ENCODE measurements at places on chromosomes 16 and 17. TPM values are rescaled to one million over a fixed set of nuclear protein-coding genes. Genes with fewer than 3 reads are reported as not detected.
A peak's percentile ranks its signal among the peaks of the same experiment; 100 is the strongest.

DNA sequence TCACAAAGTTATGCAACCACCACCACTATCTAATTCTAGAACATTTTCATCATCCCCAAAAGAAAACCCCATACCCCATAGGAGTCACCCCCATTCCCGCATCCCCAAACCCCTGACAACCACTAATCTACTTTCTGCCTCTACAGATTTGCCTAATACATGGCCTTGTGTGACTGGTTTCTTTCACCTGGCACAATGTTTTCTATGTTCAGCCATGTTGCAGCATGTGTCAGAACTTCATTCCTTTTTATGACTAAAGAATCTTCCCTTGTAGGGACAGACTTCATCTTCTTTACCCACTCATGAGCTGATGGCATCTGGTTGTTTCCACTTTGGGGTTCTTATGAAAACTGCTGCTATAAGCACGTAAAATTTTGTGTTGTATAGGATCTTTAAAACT is 34.6 kb downstream of the CYTH1 start:
- DNase-seq = no peak
- H3K4me3 ChIP-seq = no peak overlapping the region
- no peak overlapping the region for H3K27ac ChIP-seq

GRCh38 chr17:44919411-44919810 is 4.1 kb upstream of the GFAP start:
- no peaks in the 10 kb centered on the region for H3K27me3 ChIP-seq
- no peaks in the 10 kb centered on the region for H3K36me3 ChIP-seq
- no peak for DNase-seq
- H3K27ac ChIP-seq = no peak overlapping the region
- peaks cover 6% of the 10 kb centered on the region for H3K4me1 ChIP-seq

DNA sequence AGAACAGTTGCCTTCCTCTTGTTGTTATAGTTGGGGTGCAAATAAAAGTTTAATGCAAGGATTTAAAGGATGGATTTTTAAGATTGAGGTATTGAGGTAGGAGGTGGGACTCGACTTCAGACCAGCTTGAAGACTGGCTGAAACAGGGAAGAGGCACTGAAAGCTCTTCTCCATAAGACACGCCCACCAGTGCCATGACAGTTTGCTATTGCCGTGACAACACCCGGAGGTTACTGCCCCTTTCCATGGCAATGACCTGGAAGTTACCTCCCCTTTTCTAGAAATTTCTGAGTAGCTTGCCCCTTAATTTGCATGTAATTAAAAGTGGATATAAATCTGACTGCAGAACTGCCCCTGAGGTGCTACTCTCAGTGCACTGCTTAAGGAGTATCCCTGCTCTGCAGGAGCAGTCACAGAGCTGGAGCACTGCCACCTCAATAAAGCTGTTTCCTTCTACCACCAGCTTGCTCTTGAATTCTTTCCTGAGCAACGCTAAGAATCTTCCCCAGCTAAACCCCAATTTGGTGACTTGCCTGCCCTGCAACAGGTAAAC is 122.6 kb downstream of the SHISA6 start:
- H3K27ac ChIP-seq = no peak overlapping the region
- H3K27me3 ChIP-seq = no peaks in the 10 kb centered on the region
- no peak overlapping the region for H3K4me3 ChIP-seq
- no peaks in the 10 kb centered on the region for H3K4me1 ChIP-seq
- no peaks in the 10 kb centered on the region for H3K36me3 ChIP-seq
- no peak for DNase-seq

DNA sequence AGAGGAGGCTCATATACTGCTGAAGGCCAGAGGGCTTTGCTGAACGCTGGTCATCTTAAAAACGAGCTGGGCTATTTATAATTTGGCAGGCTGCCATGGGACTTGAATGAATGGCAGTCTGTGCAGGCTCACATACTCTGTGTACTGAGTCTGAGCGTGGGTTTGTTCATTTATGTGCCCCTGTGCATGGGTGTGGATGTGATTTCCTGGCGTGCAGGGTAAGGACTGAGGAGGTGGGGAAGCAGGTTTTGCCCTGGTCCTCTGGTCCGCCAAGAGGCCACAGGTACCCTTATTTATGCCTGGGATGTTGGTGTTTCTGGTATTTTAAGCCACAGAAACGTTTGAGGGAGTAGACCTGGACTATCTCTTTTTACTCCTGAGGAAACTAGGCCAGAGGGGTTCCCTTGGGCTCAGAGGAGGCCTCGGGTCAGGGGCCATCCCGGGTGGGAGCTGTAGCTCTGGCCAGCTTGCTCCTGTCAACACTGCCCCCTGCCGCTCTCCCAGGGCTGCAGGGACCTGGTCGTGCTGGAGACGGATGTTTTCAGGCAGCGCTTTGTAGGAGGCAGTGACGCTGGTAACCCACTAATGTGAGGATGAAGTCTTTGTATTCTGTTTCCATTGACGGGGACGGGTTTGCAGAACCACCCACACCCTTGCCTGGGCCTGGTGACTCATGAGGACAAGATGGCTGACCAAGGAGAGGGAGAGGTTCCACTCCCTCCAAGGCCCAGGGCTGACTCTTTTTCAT is 184.4 kb downstream of the MSI2 start:
- H3K4me3 ChIP-seq = no peak overlapping the region
- 0 out of 2 replicates have a peak overlapping the region, but pooled peaks have one; percentile 4 for H3K27ac ChIP-seq
- no peaks in the 10 kb centered on the region for H3K36me3 ChIP-seq

DNA sequence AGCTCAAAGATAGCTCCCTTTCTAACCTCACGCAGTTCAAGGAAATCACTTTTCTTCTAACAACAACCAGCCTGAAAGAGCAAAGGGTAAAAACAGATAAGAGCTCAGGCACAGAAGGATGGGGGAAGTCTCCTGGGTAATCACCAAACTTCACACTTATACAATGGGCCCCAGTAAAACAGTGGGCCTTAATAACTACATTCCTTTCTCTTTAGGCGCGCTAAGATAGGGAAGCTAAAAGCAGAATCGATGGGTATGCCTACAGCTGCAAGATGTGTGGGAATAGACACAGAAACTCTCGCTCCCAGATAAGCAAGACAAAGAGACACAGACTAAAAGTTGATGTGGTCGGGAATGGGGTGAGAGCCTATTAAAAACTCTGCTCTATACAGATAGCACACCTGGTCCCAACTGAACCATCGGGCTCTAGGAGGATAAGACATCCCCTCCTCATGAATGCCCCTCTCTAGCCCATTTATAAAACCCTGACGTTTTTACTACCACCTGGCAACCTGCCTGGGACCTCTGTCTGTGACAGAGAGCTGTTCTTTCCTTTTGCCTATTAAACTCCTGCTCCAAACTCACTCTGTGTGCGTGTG is 826 bp downstream of the LYZL6 start:
- no peak overlapping the region for H3K4me3 ChIP-seq
- H3K27ac ChIP-seq = no peak overlapping the region
- no peak for DNase-seq

DNA sequence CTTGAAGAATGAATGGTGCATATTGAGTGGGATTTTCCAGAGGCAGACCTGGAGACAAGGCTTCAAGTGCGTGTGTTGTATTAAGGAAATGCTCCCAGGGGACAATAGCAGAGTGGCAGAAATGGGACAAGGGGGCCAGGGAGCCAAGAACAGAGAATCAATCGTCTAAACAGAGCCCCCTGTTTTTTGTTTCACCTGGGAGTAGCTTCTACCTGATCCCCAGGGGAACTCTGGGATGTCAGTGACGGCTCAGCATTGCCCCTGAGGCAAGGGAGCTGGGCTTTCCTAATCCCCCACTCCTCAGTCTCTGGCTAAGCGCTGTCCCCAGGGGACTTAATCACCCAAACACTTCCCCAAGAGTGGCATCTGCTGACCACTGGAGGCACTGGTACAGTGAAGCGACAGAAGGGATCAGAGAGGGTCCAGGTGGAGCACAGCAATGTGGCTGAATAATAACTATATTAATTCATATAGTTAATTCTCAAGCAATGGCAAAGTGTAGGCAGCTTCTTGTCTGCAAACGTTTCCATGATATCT is 35.7 kb upstream of the C16orf78 start:
- no peak overlapping the region for H3K27ac ChIP-seq
- H3K4me1 ChIP-seq = peaks cover 4% of the 10 kb centered on the region
- DNase-seq = peak; percentile 37
- no peaks in the 10 kb centered on the region for H3K36me3 ChIP-seq
- H3K27me3 ChIP-seq = no peaks in the 10 kb centered on the region
- H3K4me3 ChIP-seq = no peak overlapping the region

GRCh38 chr17:48051706-48052486 is 3.7 kb downstream of the NFE2L1 start:
- DNase-seq = no peak
- no peak overlapping the region for H3K4me3 ChIP-seq
- H3K4me1 ChIP-seq = peaks cover 38% of the 10 kb centered on the region
- peaks cover 32% of the 10 kb centered on the region for H3K36me3 ChIP-seq

- no peaks in the 10 kb centered on the region for H3K36me3 ChIP-seq
- peaks cover 2% of the 10 kb centered on the region for H3K4me1 ChIP-seq
Observed at GRCh38 chr16:72788269-72788809, 259.6 kb downstream of the ZFHX3 start.

- peak overlapping the region; percentile 82 for H3K4me3 ChIP-seq
- H3K27me3 ChIP-seq = no peaks in the 10 kb centered on the region
- peaks cover 16% of the 10 kb centered on the region for H3K4me1 ChIP-seq
- no peaks in the 10 kb centered on the region for H3K36me3 ChIP-seq
- H3K27ac ChIP-seq = peak overlapping the region; percentile 92
Observed at GRCh38 chr16:526181-527014, 1.1 kb upstream of the CAPN15 start.

- H3K27me3 ChIP-seq = no peaks in the 10 kb centered on the region
- H3K36me3 ChIP-seq = no peaks in the 10 kb centered on the region
- H3K4me1 ChIP-seq = no peaks in the 10 kb centered on the region
- no peak for DNase-seq
- no peak overlapping the region for H3K27ac ChIP-seq
- no peak overlapping the region for H3K4me3 ChIP-seq
Observed at GRCh38 chr17:67679721-67680120, 38.0 kb upstream of the NOL11 start.

DNA sequence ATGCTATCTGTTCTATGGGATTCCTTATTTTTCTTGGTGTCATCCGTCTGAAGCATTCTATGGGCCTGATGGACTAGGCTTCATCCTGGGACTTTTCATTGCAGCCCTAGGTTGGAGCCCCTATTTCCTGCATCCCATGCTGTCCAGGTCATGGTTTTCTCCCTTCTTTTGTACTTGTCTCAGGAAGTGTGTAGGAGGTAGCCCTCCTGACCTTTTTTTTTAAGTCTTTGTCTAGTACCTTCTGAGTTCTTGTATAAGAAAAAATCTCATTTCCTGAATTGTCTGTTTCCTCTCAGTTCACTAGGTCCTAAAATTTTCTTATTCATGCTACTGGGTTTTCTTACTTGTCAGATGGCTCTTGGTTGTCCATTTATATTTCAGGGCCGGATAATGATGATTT is 6.0 kb downstream of the NDEL1 start:
- no peaks in the 10 kb centered on the region for H3K27me3 ChIP-seq
- H3K4me1 ChIP-seq = peaks cover 2% of the 10 kb centered on the region
- H3K4me3 ChIP-seq = no peak overlapping the region
- no peak for DNase-seq
- no peaks in the 10 kb centered on the region for H3K36me3 ChIP-seq
- H3K27ac ChIP-seq = no peak overlapping the region

- peaks cover 18% of the 10 kb centered on the region for H3K27me3 ChIP-seq
- peak overlapping the region; percentile 41 for H3K4me3 ChIP-seq
- H3K36me3 ChIP-seq = no peaks in the 10 kb centered on the region
- peaks cover 8% of the 10 kb centered on the region for H3K4me1 ChIP-seq
- DNase-seq = no peak
Observed at GRCh38 chr17:8062807-8063483, 24.1 kb downstream of the ALOX15B start.

DNA sequence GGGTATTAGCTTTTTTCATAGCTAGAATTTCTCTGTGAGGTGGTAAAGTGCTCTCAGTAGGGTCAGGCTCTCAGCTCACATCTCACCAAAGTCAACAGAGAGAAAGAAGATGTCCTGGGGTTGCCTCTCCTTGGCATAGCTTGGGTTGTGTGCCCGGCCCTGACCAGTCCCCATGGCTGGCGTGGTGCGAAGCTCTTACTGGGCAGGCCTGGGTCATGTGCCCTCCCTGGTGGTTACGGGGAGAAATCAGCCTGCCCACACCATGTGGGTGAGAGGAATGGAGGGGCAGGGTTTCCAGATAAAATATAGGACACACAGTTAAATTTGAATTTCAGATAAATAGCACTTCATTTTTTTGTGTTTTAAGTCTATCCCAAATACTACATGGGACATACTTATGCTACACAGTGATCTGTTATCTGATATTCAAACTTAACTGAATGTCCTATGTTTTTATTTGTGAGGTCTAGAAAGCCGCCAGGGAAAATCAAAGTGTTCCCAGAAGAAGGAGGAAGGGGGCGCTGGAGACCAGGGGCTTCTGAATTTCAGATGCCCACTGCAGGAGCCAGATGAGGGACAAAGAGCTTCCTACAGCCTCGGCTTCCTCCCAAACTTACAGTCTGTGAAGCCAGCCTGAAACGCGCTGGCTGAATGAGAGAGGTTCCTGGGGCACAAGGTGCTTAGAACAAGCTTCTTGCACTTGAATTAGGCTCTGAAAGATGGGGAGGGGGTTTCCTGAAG is 45.4 kb downstream of the NKD1 start:
- H3K36me3 ChIP-seq = no peaks in the 10 kb centered on the region
- no peak overlapping the region for H3K4me3 ChIP-seq
- H3K27ac ChIP-seq = no peak overlapping the region
- DNase-seq = peak; percentile 70

- H3K4me3 ChIP-seq = no peak overlapping the region
- H3K27me3 ChIP-seq = no peaks in the 10 kb centered on the region
- no peak for DNase-seq
- H3K36me3 ChIP-seq = peaks cover 2% of the 10 kb centered on the region
- no peak overlapping the region for H3K27ac ChIP-seq
- H3K4me1 ChIP-seq = peaks cover 8% of the 10 kb centered on the region
Observed at GRCh38 chr17:80822021-80822699, 169.5 kb upstream of the CHMP6 start.

- H3K4me1 ChIP-seq = no peaks in the 10 kb centered on the region
- H3K27ac ChIP-seq = no peak overlapping the region
- no peak for DNase-seq
- no peak overlapping the region for H3K4me3 ChIP-seq
- H3K27me3 ChIP-seq = no peaks in the 10 kb centered on the region
Observed at GRCh38 chr16:22621586-22622155, 111.0 kb downstream of the NPIPB5 start.

DNA sequence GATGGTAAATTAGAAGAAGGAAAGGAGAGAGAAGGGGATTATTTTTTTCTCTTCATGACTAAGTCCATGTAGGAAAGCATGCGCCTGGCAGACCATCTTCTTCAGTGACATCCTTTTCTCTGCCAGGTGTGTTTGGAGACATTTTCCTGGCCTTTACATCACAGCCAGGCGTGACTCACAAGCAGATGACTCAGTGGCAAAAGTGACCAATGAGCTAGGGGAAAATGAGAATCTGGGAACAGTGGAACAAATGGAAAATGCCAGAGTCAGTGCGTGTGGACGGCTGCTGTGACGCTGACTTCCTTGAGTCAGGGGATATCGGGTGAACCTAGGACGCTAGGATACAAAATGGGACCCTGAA is 9.4 kb downstream of the KIAA0513 start:
- no peak for DNase-seq
- H3K27me3 ChIP-seq = no peaks in the 10 kb centered on the region
- no peak overlapping the region for H3K4me3 ChIP-seq
- peaks cover 2% of the 10 kb centered on the region for H3K4me1 ChIP-seq
- H3K36me3 ChIP-seq = no peaks in the 10 kb centered on the region
- no peak overlapping the region for H3K27ac ChIP-seq

The DNAH3 gene
- 0.71 TPM for total RNA-seq

The KRT31 gene
- not detected for total RNA-seq

The KRTAP2-3 gene
- not detected for total RNA-seq

The TOP2A gene
- total RNA-seq = 291 TPM

The PIK3R5 gene
- 4.3 TPM for total RNA-seq

The HAS3 gene
- total RNA-seq = 69.6 TPM

The SLX1A gene
- 18.2 TPM for total RNA-seq

The ABCA3 gene
- total RNA-seq = 7.9 TPM

The KRTAP9-2 gene
- not detected for total RNA-seq

The SSTR5 gene
- total RNA-seq = 0.56 TPM
